ENCODE measurements at places on chromosomes 11 and 22.
A peak's percentile ranks its signal among the peaks of the same experiment; 100 is the strongest.

- DNase-seq = no peak
These were observed 49.7 kb downstream of the CCDC34 start for GRCh38 chr11:27313157-27313821.

GRCh38 chr11:73259406-73260126 lies 12.6 kb upstream of the P2RY6 start:
- no peak for DNase-seq

DNA sequence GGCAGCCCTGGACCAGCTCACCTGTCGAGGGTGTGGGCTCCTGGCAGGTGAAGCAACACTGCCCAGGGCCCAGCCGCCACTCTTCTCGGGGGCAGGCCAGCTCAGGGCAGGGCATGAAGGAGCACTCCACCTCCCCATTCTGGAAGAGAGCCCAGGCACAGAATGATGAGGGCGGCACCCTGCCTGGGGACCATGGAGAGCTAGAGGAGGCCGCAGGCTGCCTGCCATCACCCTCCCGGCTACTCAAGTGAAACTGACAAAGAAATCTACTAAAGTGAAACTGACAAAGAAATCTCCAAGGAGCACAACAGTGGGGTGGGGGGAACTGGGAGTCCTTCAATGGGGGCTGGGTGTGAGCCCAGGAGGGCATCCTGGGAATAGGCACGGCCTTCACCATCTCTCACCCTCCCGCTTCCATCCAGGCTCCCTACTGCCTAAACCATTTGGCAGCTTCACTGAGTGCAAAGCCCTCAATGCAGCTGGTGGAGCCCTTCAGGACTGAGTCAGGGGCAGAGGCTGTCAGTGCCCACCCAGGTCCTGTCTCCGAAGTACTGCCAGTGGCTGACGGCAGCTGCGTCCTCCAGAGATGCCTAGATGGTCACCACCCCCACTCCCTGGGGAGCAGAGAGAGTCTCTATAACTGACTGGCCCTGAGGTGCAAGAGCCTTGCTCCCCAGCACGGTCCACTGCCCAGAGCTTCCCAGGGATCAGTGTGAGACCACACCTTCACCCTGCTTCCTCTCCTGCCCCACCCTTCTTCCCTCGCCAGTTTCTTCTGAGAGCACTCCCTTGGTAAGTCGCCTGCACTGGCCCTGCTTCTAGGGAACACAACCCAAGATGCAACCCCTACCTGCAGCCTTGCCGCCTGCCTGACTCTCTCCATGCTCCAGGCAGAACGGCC lies 21.7 kb downstream of the VWCE start:
- peak; percentile 40 for DNase-seq

DNA sequence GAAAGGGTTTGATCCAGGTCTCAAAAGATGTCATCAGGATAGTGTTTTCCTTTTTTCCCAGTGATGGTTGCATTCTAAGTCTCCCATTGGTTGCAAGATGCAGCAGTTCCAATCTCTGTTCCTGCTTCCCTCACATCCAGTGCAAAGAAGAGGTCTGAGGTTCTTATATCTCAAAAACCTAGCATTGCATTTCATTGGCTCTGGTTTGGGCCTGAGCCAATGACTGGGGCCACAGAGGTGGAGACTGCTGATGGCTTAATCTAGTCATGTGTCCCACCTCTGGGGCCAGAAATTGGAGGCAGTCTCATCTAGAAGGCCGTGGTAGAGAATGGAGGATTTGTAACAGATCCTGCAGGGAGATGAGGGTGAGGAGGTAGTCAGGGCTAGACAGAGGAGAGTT lies 13.2 kb upstream of the MICAL2 start:
- no peak for DNase-seq

- no peak for DNase-seq
These were observed 282.6 kb downstream of the CADM1 start for GRCh38 chr11:115221461-115222069.

DNA sequence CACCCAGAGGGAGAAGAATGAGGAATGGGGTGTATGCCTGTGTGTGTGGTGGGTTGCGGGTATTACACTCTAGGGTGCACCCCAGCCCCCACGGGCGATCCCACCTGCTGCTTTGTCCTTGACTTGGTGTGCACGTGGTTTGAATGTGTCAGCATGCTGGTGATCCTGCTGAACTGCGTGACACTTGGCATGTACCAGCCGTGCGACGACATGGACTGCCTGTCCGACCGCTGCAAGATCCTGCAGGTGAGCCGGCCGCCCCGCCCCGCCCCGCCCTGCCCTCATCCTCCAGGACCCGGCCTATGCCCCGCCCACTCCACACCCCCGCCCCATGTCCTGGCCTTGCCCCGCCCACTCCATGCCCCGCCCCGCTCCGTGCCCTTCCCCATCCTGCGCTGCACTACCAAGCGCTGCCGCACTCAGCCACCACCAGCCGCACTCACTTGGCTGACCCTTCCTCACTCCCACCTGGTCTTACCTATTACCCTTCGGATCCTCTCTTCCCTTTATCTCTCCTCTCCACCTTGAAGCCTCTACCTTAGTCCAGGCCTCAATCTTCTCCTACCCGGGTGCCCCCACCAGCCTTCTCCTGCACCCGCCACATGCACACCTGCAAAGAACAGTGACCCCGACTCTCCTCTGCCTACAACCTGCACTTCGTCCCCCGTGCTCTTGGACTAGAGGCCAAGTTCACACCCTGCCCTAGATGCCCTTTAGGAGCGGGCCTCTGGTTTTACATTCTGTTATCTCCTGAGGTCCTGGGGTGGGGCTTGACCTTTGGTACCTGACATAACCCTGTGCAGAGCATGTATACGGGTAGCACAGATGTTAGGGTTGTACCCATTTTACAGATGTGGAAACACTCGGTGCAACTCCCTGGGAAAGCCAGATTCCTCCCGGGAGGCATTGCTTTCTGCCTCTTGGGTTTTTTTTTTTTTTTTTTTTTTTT lies 27.7 kb downstream of the CACNA1I start:
- DNase-seq = no peak

DNA sequence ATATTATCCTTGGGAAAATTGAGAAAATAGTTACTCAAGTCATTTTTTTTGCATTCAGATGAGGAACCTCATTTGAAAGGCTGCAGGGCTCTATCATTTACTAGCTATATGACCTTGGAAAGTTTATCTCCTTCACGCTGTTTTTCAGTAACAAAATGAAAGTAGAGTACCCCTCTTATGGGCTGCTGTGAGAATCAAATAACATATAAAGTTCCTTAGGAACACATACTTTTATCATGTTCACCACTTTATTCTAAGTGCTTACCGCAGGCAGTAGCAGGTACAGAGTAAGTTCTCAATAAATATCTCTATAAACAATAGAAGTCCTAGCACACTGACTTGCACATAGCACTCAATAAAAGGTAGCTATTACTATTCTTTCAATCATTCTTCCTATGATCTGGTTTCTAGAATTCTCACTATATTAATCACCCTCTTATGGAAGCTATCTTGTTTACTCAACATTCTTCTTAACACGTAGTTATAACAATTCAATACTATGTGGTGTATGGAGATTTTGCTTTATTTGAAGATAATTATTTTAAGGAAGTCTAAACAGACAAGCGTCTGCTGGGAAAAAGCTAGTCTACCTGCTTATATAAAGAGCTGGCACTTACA lies 1.9 kb downstream of the C11orf71 start:
- peak; percentile 4 for DNase-seq

GRCh38 chr22:37647928-37648327 lies 8.5 kb downstream of the SH3BP1 start:
- no peak for DNase-seq

DNA sequence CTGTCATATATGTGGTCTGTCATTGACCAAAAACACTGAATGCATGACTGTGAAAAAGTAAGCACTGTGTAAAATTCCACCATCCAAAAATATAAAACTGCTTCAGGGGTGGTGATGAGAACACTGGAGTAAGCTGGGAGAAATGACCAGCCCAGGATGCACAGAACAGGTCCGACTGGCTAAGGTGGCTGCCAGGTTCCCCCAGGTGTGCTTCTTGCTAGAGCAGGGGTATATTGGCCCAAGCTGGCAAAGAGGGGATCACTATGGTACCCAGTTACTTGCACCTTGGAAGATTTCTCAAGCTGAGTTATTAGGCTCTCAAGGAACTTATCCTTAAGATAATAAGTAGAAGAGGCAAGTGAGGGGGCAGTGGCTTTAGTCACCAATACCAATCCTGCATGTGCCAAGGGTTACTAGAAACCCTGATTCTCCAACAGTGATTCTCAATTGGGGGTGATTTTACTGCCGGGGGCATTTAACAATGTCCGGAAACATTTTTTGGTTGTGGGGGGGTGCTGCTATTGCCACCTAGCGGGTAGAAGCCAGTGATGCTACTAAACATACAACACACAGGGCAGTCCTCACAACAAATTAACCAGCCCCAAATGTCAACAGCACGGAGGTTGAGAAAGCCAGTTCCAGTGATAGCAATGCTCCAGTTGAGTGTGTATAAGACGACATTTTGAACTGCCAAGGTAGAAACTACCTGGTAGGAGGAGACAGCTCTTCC lies 15.7 kb downstream of the SNU13 start:
- DNase-seq = no peak

DNA sequence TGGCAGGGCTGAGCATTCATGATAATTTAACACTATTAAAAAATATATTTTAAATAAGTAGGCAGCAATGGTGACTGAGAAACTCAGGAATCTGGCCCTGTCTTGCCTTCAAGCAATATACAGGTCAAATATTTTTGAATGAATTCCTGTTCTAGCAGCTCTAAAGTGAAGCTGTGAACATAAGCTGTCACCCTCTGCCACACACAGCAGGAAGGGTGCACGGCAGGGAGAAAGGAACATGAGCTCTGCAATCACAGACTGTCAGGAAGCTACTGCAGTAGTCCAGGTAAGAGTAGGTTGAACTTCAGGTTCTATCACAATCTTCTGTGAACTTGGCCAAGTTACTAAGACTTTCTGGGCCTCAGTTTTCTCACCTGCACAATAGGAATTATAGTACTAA lies 114.8 kb downstream of the SERGEF start:
- DNase-seq = no peak

DNA sequence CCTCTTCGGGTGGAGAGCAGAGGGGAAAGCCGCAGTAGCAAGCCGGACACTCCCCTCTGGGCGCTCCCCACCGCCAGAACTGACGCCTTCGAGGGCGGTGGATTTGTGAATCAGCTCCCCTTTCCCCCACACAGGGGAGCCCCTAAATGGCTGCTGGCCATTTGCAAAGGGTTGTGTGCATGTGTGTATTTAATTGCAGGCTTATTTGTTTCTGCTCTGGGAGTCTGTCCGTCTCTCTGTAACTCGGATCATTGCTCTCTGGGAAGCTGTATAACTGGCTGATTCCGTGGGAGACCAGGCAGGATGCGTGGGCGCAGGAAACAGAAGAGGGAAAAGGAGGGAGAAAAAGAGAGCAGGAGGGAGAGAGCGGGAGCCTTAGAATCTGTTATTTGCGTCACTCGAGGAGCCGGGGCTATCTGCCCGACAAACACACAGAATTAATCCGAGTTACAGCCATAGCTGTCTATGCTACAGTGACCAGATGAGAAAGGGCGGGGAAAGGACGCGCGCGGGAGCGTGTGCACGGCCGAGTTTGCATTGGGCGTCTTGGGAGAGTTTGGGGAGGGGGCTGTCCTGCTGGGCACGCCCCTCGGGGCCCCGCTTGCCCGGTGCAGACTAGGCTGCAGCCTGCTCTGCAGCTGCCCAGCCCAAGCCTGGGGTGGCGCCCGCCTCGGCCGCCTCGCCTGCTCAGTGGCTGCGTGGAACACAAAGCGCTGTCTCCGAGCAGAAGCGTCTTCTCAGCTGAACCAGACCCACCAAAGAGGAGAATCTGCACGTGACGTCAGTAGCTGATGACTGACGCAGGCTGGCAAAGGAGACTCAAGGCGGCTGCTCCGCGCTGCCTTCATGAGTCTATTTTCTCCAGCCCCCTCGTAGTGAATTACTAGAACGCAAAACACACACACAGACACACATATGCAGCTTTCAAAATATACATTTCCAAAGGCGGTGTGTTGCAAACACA lies 105.3 kb upstream of the HSD17B12 start:
- DNase-seq = no peak

GRCh38 chr11:110379261-110379660 lies 50.5 kb upstream of the FDX1 start:
- no peak for DNase-seq

DNA sequence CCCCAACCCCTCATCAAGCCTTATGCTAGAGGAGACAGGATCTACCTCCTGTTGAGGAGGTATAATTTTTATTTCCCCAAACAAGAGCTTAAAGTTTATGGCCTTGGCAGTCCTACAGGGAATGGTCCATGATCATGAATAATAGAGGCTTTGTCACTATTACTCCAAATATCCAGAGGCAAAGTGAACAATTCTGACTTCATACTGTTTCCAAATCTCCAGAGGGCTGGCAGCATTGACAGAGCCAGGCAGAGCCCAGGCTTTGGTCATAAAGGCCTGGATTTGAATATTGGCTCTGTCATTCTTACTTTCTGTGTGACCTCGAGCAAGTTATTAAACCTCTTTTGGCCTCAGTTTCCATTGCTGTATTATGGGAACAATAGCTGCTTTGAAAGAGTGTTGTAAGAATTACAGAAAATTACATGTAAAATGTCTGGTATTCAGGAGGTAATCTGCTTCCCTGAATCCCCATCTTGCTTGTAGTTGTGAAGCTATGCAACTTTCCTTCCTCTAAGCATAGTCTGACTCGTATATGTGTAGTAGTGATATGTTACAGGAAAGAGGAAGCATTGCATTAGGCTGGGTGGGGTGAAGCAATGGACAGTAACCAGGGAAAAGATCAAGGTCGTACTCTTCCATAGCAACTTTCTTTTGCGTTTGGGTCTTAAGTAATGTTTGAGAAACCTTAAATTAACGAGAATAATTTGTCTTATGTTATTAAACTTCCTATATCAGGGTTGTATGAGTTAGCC lies 88.8 kb downstream of the CD44 start:
- DNase-seq = peak; percentile 19

- DNase-seq = no peak
These were observed 4.3 kb upstream of the LMO1 start for GRCh38 chr11:8267831-8268529.

DNA sequence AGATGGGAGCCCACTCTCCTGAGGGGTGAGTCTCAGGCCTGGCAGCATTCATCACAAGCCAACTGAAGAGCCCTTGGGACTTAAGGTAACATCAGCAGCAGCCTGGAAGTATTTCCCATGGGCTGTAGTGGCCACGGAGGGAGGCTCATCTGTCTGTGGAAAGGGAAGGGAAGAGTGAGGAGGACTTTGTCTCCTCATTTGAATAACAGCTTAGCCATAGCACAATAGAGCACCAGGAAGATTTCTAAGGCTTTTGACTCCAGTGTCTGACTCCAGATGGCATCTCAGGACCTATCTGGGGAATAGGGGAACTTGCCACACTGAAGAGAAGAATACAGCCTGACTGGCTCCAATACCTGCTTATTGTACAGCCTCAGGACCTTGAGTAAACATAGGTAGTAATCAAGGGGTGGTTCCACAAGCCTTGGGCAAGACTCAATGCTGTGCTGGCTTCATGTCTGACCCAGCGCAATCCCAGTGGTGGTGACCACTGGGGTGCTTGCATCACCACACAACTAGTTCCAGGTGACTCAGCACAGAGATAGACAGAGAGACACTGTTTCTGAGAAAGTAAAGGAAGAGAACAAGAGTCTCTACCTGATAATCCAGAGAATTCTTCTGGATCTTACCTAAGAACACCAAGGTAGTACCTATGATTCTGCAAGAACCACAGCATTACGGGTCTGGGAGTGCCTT lies 510.5 kb upstream of the CCDC179 start:
- no peak for DNase-seq

- peak; percentile 68 for DNase-seq
These were observed 19.8 kb upstream of the CDON start for GRCh38 chr11:126082251-126083109.
